ENCODE measurements at places on chromosomes 4 and X. TPM values are rescaled to one million over a fixed set of nuclear protein-coding genes. Genes with fewer than 3 reads are reported as not detected.

- DNase-seq, result no peak
These were observed 12.7 kb downstream of the ZNF630 start for GRCh38 chrX:48058621-48059295.

DNA sequence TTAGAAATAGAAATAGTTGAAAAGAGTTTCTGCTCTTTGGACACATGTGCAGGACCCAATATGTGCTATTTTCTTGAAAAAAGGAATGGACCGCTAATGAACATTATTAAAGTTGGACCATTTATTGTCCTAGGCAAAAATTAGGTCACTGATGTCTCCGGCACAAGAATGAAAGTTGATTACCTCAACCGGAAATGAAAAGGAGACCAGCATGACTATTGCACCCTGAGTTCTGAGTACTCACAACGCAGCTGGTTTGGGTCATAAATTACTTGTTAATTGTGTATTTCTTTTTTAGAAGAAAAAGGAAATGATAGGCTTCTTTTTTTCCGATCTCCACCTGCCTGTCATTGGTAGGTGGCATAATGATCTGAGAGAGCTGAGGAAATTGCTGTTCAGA is 232.7 kb downstream of the ARHGAP24 start:
- no peak for DNase-seq

- peak; percentile 80 for DNase-seq
These were observed at the start of gene ATRX for GRCh38 chrX:77785486-77786364. TSS of gene ATRX (minus strand) at chrX:77786216. CDS start at chrX:77786001, 215 bp downstream.

GRCh38 chrX:37746218-37746941 is 33.5 kb upstream of the CYBB start:
- no peak for DNase-seq

DNA sequence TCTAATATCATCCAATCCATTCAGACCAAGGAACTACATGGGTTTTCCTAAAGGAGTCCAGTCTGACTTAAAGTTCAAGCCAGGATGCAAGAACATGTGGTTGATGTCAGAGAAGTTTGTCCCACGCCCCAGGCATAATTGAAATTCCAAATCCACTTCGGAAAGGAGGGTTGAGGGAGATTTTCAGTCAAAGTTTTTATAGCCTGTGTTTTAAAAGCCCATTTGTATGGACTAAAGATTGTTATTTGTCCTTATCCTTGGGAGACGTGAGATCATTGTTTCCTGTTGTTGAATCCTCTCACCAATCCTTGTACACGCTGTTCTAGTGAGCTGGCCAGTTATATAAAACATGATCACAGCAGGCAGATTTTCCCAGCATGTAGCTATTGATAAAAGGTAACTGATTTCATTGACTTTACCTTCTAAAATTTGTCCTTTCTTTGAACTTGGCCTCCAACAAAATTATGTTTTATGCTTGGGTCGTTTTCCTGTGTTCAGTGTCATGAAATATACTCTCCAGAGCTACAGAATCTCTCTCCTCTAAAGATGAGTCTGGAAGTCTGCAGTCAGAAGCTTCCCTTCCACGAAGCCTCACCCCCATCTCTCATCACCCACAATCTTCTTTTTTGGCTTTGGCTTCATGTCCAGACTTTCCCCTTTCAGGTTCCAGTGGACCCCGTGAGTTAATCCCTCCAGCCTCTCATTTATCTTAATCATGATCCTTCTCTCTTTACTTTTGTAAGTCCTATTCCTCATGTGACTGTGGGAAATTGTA is 92.9 kb downstream of the ATP10D start:
- no peak for DNase-seq

The HMGN5 gene
- 2.1 TPM for polyA plus RNA-seq

The HMX1 gene
- not detected for polyA plus RNA-seq

DNA sequence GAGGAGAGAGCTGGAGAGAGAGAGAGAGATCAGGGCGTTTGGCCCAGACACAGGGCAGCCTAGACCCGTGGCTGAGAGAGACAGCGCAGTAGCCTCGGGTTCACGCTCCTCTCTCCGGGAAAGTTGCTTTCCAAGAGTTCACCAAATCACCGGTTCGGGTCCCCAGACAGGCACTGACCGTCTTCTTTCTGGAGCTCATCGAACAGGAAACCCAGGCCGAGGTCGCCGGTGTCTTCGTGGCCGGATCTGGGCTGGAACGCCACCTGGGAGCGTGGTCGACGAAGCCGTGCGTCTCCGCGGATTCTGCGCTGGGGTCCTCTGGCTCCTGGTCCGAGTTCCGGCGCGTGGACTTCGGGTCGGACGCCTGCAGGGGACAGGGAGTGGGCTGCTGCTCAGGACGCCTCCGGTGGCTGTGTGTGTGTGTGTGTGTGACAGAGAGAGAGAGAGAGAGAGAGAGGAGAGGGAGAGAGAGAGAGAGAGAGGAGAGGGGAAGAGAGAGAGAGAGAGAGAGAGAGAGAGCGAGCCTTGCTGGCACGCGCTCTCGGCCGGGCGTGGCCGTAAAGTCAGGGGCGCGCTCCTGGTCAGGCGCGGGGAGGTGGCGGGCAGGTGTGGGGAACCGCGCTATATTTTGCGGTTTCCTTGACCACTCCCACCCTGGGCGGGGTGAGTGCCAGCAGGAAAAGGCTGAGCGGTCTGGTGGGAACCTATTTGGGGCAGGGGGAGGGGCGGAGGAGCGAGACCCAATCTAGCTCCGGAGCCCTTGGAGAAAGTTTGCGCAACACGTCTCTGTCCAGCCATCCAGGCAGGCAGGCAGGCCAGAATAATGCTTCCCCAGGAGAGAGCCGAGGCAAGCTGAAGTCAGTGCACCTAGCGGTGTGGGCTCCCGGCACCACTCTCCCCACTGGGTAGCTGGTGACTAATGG is 62.1 kb downstream of the RHOXF2B start:
- DNase-seq, result no peak
